CD4-positive, alpha-beta T cell treated with Interleukin-6 at 100 ng/mL for 8 hours (primary cell): ENCODE measurements at places on chromosomes 3 and 15.

- DNase-seq = no peak
These were observed 106.0 kb downstream of the MEX3B start for GRCh38 chr15:81939604-81940440.

GRCh38 chr15:79341396-79341795 lies 30.5 kb downstream of the TMED3 start:
- DNase-seq = no peak

GRCh38 chr15:45635191-45635638 lies 386 bp downstream of the SQOR start:
- DNase-seq = peak; percentile 61

DNA sequence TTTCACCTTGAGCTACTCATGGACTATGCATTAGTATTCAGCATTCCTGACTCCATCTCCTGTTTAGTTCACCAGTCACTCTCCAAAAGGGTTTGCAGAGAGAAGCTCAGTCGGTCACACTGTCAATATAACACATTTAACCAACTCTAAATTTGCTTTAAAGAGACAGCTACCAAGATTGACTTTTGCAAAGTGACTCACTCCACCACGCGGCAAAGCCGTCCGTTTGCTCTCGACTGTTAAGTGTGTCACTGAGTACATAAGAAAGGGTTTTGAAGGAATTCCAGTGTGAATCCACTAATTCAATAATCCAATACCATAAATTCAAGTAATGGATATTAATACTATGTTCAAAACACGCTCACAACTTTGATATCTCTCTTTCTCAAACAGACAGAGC lies 1006.7 kb upstream of the NR2F2 start:
- no peak for DNase-seq

DNA sequence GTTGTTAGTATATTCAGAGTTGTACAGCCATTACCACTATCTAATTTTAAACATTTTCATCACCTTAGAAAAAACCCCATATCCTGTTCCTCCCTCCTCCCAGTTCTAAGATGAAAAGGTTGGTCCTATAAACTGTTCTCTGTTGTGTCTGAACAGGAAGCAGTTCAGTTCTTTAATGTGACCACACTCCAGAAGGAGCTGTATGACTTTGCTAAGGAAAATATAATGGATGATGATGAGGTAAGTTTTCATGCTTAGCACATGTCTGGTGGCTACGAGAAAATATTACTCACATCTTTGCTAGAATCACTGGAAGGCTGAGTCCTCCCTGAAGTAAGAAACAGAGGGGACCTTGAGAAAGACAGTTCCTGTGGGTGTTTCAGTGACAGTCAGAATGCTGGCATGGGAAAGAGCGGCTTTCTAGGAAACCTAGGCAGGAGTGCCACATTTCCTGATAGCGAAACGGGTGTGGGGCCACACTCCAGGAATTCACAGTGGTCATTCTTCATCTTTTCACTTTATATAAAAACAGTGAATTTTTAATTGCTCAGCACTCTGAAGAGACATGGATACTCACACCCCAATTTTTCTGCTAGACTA lies 20.3 kb downstream of the CRTAP start:
- DNase-seq = no peak

GRCh38 chr3:135000465-135000864 lies 205.4 kb downstream of the EPHB1 start:
- no peak for DNase-seq
